ENCODE measurements at places on chromosomes 1 and 21. TPM values are rescaled to one million over a fixed set of nuclear protein-coding genes. Genes with fewer than 3 reads are reported as not detected.

The MCOLN2 gene
- total RNA-seq: 5.8 TPM

The TSPAN2 gene
- total RNA-seq: 3.9 TPM

The KCNE2 gene
- not detected for total RNA-seq

- H3K4me3 ChIP-seq: no peak overlapping the region
- H3K36me3 ChIP-seq: no peaks in the 10 kb centered on the region
Measured at GRCh38 chr1:197738927-197739326, 36.4 kb downstream of the DENND1B start.

DNA sequence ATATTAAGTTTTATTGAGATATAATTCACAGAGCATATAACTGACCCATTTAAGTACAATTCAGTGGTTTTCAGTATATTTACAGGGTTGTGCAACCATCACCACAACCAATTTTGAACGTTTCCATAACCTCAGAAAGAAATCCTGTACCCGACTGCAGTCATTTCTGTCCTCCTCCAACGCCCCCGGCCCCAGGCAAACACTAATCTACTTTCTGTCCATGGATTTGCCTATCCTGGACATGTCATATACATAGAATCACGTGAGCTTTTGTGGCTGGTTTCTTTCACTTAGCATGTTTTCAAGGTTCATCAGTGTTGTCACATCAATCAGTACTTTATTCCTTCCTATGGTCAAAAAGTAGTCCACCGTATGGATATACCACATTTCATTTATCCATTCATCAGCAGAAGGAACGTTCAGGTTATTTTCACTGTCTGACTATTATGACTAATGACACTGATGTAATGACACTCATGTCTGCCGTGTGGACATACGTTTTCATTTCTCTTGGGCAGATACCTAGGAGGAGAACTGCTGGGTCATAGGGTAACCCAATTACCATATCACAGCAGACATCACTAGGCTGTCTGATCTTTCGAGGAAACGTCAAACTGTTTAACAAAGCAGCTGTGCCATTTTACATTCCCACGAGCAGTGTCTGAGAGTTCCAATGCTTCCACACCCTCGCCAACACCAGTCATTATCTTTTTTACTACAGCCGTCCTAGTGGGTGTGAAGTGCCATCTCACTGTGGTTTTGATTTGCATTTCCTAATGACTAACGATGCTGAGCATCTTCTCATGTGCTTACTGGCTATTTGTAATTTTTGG is 30.8 kb downstream of the MRPL37 start:
- no peaks in the 10 kb centered on the region for H3K36me3 ChIP-seq
- DNase-seq: no peak
- H3K4me3 ChIP-seq: no peak overlapping the region
- no peaks in the 10 kb centered on the region for H3K27me3 ChIP-seq
- H3K4me1 ChIP-seq: no peaks in the 10 kb centered on the region

All from upper lobe of left lung (tissue), 6 donors.